ENCODE measurements at places on chromosomes 6 and 20.

GRCh38 chr6:88115307-88115706, 50.8 kb downstream of the CNR1 start:
- no peak for DNase-seq

DNA sequence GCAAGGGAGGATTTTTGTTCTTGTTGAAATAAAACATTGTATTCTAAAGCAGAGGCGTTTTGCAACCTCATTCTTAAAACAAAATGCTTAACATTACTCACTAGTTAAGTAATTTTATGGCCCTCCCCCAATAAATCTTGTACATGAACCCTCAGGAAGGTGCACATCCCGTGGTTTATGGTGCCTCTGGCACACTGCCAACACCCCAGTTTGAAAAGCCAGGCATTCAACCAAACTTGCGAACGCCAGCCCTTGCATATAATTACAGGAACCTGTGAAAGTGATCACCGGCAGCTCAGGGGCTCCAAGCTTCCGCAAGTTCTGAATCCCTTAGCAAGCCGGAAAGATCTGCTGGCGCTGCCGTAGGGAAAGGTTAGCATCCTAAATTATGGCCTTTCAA, 1109.0 kb upstream of the FLRT3 start:
- no peak for DNase-seq

DNA sequence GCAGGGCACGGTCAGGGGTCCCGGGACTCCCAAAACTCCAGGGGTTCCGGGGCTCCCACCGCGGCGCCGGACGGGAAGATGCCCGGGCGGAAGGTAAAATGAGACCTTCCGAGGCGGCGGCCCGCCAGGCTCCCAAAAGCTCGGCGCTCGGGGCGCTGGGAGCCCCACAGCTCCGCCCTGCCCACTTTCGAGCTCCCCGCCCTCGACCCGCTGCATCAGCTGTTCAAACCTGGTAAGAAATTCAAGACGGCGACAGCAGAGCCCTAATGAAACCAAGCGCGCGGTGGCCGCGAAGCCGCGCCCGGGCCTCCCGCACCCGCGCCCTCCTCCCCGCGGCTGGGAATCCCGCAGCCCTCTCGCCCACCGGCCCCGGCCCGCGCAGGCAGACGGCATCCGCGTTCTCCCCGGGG, 369 bp downstream of the SLC4A11 start:
- DNase-seq: no peak

DNA sequence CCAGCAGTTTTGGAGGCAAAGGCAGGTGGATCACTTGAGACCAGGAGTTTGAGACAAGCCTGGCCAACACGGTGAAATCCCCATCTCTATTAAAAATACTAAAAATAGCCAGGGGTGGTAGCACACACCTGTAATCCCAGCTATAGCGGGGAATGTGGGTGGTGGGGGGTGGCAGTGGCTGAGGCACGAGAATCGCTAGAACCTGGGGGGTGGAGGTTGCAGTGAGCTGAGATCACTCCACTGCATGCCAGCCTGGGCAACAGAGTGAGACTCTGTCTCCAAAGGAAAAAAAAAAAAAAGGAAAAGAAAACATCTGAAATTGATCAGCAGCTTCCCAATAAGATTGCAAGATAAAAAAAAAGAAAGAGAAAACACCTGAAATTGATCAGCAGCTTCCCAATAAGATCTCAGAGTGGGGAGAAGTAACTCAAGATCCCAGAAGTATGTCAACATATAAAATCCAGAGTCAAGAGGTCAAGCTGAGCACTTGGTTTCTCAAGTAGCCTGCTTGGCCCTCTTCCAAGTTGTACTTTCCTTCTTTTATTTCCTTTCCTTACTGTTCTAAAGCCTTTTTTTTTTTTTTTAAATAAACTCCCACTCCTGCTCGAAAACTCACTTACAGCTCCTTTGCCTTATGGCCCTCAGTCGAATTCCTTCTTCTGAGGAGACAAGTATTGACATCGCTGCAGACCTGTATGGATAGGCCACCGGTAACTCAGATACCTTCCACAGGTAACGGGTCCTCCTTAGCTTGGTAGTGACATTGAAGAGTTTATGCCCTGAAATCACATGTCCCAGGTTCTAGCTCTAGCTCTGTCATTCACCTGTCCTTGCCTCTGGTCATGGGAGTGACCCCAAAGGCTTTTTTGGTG, 368.5 kb upstream of the SYNCRIP start:
- DNase-seq: no peak

DNA sequence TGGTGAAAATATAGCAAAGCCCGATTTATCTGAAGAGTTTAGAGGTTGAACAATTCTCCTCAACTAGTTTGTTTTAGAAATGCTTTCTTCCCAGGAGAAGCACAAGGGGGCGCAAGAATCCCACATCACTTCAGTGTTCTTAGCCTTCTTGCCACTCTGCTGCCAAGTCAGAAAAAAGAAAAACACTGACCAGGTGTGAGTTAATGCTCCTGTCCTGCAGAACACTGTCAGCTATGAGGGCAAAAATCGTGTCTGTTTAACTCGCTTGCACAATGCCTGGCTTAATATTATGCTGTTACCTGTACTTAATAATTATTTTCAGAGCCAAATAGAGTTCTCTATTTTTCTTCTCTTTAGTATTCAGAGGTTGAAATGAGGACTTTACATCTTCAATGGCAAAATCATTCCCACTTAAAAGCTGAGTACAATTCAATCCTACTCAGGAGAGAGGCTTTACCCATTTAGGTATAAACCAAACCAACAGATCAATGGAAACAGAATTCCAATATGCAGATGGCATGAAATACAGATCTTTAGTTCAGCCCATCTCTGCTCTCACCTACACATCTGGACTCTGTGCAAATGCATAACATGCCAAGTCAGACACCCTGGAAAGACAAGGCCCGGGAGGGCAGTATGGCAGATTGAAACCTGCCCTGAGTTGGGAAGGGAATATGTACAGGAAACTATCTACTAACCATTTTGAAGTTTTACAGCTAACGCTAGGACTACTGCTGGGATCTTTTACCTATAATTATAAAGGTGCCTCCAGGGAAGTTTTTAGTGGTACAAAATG, 71.4 kb upstream of the TULP1 start:
- DNase-seq: peak; percentile 48

GRCh38 chr20:39855056-39855455, 834.0 kb downstream of the MAFB start:
- DNase-seq: no peak

- DNase-seq: no peak
Observed at GRCh38 chr6:15176816-15177370, 69.0 kb upstream of the JARID2 start.

DNA sequence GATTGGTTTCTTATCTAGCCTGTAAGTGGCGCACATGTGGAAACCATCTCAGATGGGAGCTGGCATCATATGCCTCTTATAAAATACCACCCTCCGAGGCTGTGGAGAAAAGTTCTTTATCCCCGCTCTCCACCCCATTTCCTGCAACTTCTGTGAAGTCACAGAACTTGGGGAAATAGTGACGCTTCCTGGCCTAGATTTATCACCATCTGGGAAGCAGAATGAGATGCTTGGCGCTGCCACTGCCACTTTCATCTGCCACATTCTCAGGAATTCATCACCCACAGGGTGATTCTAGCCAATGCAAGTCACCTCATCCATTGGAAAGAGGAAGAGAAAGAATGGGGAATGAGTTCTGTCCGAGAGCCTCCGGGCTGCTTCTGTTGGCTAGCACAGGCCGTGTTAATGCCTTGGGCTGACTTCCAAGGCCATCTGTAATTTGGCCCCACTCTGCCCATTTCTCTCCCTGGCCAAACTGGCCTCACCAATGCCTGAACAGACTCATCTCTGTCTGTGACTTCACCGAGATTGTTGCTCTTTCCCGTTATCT, 148.8 kb upstream of the SOX4 start:
- no peak for DNase-seq

DNA sequence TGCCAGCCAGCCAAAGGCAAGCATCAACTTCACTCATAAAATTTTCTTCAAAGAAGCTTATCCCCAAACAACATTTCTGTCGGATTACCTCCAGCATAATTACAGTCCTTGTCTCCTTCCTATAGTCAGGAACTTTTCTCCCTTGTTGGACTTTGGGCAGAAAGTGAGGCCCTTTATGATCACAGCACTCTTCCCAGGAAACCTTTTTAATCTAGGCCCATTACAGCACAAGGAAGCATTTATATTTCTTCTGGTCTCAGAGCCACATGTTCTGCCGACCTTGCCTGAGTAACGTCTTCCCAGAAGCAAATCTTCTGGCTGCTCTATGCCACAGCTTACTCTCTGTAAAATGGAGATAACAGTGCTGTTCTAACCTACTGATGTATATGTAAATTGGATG, 437.2 kb upstream of the SLC35B3 start:
- no peak for DNase-seq

DNA sequence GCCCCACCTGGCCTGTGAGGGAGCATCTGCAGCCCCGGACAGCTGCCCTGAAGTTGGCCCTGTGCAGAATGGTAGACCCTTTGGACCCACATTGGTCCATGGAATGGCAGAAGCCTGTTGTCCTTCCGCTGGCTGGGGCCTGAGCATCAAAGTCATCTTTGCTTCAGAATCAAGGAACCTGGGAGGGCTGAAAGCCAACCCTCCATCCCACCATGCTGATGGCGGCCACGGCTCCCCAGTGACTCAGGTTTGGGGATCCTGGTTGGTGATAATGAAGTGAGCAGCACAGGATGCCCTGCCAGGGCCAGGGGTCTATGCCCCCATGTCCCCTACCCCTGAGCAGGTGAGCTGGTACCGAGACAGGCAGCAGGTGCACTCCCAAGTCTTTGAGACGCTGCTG, 52.8 kb downstream of the YTHDF1 start:
- no peak for DNase-seq

GRCh38 chr20:53243152-53243551, 271.0 kb downstream of the TSHZ2 start:
- no peak for DNase-seq

DNA sequence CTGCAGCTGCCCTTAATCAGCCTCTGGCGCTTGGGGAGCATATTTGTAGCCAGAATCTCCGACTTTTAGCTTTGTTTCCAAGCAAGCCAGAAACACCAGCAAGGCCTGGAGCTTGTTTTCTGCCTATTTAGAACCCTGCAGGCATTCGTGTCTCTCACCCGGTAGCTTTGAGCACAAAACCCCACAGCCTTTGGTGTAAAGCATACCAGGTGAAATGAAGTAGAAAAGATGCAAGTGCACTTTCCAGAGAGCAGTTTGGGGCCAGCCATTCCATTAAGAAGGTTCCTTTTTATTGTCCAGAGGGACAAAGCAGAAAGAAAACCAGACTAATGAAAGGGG, 736 bp downstream of the FAM217B start:
- DNase-seq: no peak

DNA sequence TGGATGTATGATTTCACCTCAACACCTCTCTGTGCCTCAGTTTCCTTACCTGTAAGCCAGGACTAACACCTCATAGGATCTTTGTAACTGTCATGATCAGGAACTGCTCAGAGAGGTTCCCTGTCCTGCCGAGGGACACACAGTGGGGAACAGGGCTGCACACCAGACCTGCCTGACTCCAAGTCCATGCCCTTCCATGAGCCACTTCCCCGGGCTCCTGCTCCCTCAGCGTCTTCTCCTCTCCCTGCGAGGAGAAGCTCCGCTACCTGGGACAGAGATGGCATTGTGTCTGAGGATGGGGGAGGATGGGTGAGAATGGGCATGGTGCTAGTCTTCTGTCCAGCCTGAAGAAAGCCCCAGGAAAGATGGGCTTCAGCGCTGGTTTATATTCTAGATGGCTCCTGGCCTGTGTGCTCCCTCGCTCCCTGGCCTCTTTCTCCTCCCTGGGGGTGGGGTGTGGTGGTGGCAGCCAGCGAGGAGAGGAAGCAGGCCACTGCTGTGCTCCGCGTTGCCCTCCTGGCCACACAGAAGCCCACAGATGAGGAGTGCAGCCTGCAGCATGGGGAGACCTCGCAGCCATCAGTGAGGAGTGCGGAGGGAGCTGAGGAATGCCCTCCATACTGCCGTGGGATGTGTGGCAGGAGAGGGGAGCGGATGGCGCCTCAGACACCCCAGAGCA, 67.1 kb downstream of the NOL4L start:
- DNase-seq: no peak

DNA sequence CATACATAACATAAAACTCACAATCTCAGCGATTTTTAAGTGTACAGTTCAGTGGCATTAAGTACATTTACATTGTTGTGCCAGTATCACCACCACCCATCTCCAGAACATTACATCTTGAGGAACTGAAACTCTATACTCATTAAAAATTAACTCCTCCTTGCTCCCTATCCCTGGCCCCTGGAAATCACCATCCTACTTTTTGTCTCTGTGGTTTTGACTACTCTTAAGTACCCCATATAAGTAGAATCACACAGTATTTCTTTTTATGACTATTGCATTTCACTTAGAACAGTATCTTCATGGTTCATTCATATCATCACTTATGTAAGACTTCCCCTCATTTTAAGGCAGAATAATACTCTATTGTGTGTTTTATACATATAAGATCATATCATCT, 1108.1 kb downstream of the GRIK2 start:
- no peak for DNase-seq

DNA sequence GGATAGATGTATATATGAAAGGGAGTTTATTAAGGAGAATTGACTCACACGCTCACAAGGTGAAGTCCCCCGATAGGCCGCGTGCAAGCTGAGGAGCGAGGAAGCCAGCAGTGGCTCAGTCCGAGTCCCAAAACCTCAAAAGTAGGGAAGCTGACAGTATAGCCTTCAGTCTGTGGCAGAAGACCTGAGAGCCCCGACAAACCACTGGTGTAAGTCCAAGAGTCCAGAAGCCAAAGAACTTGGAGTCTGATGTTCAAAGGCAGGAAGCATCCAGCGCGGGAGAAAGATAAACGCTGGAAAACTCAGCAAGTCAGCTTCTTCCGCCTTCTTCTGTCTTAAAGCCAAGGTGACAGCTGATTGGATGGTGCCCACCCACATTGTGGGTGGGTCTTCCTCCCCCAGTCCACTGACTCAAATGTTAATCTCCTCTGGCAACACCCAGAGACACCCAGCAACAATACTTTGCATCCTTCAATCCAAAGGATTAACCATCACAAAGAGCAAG, 102.6 kb upstream of the GJE1 start:
- no peak for DNase-seq

- DNase-seq: no peak
Observed at GRCh38 chr6:14275493-14275851, 157.9 kb downstream of the CD83 start.

DNA sequence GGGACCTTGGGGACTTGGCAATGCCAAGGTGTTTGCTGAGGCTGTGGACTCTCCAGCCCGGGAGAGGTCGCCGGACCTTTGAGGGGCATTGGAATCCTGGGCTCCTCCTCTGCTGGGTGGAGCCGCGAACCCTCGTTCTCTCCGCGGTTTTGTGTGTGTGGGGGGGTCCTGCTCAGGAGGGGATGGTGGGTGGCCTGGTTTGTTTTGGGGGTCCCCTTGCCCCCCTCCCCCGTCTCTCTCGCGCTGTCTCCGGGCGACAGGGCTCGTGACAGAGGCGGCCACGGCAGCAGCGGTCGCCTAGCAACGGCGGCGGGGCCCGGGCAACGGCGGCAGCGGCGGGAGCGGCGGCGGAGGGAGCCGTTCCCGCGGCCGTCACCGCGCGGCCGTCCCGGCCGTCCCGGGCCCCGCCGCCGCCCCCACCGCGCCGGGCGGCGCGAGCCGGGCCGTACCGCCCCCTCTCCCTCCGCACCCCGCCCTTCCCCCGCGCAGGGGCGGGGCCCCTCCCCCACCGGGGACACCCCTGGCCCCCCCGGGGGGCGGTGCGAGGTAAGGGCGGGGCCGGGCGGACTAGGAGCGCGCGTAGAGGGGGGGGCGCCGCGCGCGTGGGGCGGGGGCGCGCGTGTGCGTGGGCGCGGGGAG, 7.8 kb downstream of the SYNGAP1 start:
- no peak for DNase-seq

Data from iPS DF 6.9 (cell line).